ENCODE measurements at places on chromosomes 11 and 22. TPM values are rescaled to one million over a fixed set of nuclear protein-coding genes. Genes with fewer than 3 reads are reported as not detected.
A peak's percentile ranks its signal among the peaks of the same experiment; 100 is the strongest.

GRCh38 chr11:96185220-96185768 lies 157.7 kb downstream of the MAML2 start:
- H3K27ac ChIP-seq, result no peak overlapping the region
- no peaks in the 10 kb centered on the region for H3K27me3 ChIP-seq
- no peak for DNase-seq
- H3K4me3 ChIP-seq, result no peak overlapping the region
- H3K4me1 ChIP-seq, result peaks cover 20% of the 10 kb centered on the region

GRCh38 chr11:29159552-29160465 lies 857.0 kb downstream of the KCNA4 start:
- H3K4me1 ChIP-seq, result no peaks in the 10 kb centered on the region
- no peaks in the 10 kb centered on the region for H3K27me3 ChIP-seq
- no peaks in the 10 kb centered on the region for H3K36me3 ChIP-seq
- no peak for DNase-seq
- no peak overlapping the region for H3K27ac ChIP-seq

- H3K27ac ChIP-seq, result peak overlapping the region; percentile 88
- peaks cover 22% of the 10 kb centered on the region for H3K36me3 ChIP-seq
- no peaks in the 10 kb centered on the region for H3K27me3 ChIP-seq
- no peak for DNase-seq
- peaks cover 5% of the 10 kb centered on the region for H3K4me1 ChIP-seq
Measured at GRCh38 chr11:66637557-66638176, 836 bp upstream of the RBM4 start.

GRCh38 chr11:2539371-2540222 lies 94.8 kb downstream of the KCNQ1 start:
- no peaks in the 10 kb centered on the region for H3K4me1 ChIP-seq
- H3K36me3 ChIP-seq, result no peaks in the 10 kb centered on the region
- DNase-seq, result no peak
- H3K27me3 ChIP-seq, result no peaks in the 10 kb centered on the region

- no peaks in the 10 kb centered on the region for H3K4me1 ChIP-seq
- no peaks in the 10 kb centered on the region for H3K27me3 ChIP-seq
- no peak overlapping the region for H3K27ac ChIP-seq
Measured at GRCh38 chr11:7292922-7293321, 41.2 kb downstream of the SYT9 start.

DNA sequence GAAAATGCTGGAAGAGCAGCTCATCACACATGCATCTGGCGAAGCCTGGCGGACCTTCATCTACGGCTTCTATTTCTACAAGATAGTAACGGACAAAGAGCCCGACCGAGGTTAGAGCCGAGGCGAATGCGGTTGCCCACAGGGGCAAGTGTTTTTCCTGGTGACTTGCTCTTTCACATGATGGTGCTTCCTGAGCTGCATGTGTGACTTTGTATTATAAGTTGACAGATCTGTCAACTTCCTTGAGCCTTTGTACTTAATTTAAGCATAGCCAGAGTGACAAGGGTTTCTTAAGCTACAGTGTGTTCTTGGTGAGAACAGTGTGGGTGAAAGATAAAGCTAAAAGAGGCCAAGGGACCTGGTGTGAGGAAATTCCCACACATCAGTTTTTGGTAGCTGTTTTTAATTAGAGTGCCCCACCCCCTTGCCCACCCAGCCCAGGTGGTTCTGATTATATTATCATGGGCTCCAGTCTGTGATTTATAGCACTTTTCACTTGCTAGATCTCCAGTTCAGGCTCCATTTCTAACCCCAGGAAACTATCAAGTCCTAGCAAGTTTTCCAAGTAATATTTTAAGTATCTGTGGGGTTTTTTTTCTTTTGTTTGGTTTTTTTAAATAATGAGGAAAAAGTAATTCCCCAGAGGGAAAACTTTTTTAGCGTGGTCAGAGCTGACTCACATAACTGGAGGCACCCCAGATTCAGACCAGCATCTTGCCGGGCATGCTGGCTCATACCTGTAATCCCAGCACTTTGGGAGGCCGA lies 68.0 kb upstream of the YWHAH start:
- H3K27me3 ChIP-seq, result no peaks in the 10 kb centered on the region
- no peak overlapping the region for H3K27ac ChIP-seq
- no peaks in the 10 kb centered on the region for H3K4me1 ChIP-seq
- peaks cover 24% of the 10 kb centered on the region for H3K36me3 ChIP-seq

- no peak overlapping the region for H3K27ac ChIP-seq
- DNase-seq, result no peak
- no peaks in the 10 kb centered on the region for H3K4me1 ChIP-seq
- H3K27me3 ChIP-seq, result no peaks in the 10 kb centered on the region
- no peak overlapping the region for H3K4me3 ChIP-seq
- no peaks in the 10 kb centered on the region for H3K36me3 ChIP-seq
Measured at GRCh38 chr22:20249797-20250354, 18.2 kb downstream of the RTN4R start.

- H3K27ac ChIP-seq, result no peak overlapping the region
- no peaks in the 10 kb centered on the region for H3K27me3 ChIP-seq
- H3K4me1 ChIP-seq, result no peaks in the 10 kb centered on the region
- no peaks in the 10 kb centered on the region for H3K36me3 ChIP-seq
Measured at GRCh38 chr22:48822278-48823233, 1005.1 kb downstream of the BRD1 start.

DNA sequence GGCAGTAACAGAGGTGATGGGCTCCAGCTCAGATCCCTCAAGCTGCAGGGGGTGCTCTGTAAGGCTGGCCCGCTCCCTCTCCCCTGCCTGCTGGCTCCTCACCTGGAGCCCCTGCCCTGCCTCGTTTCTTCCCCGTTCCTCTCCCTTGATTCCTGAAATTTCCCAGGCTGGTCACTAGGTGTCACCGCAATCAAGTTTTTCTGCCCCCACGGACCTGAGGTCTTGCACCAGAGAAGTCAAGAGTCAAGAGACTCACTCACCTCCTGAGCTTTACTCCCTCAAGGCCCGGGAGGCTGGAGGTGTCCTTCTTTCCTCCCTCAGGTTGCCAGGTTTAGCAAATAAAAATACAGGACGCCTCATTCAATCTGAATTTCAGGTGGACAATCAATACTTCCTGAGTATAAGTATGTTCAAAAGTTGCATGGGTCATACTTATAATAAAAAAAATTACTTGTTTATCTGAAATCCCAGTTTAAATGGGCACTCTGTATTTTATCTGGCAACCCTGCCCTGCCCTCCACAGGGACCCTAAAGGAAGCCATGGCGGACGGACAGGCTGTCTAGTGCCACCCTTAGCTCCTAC lies 69.2 kb downstream of the SCUBE1 start:
- peak; percentile 64 for DNase-seq
- no peak overlapping the region for H3K4me3 ChIP-seq
- H3K27ac ChIP-seq, result no peak overlapping the region
- H3K27me3 ChIP-seq, result no peaks in the 10 kb centered on the region
- H3K36me3 ChIP-seq, result no peaks in the 10 kb centered on the region

DNA sequence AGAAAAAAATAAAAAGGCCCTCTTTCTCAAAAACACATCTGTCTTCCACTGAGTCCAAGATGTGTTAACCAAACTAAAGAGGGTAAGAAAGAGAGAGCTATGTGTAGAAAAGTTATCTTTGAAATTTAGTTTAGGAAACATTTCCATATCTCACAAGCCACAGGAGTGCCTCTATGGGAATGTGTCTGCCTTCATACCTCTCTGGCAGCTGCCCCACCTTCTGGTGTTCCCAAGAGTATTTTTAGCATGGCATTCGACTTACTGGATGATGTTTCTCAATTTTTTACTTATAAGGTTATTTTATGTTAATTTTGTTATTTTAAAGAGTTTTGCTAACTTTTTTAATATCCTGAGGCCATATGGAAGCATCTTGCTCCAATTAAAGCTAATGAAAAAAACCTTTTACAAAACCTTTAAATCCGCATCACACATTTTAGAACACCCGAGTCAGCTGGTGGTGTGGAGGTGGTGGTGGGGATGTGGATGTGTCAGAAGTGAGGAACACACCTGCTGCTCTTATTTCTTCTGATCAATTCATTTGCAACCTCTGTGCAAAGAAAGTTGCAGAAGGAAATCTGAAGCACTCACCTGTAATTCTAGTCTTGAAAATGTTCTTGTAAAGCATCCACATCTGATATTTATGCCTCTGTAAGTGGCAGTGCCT lies 112.2 kb downstream of the NCAM1 start:
- no peak overlapping the region for H3K27ac ChIP-seq
- DNase-seq, result no peak
- H3K27me3 ChIP-seq, result no peaks in the 10 kb centered on the region
- no peak overlapping the region for H3K4me3 ChIP-seq
- no peaks in the 10 kb centered on the region for H3K36me3 ChIP-seq

GRCh38 chr11:7245341-7245740 lies 6.4 kb upstream of the SYT9 start:
- H3K27ac ChIP-seq, result no peak overlapping the region
- no peak for DNase-seq
- no peak overlapping the region for H3K4me3 ChIP-seq
- no peaks in the 10 kb centered on the region for H3K27me3 ChIP-seq

GRCh38 chr11:27229511-27230191 lies 133.4 kb downstream of the CCDC34 start:
- H3K27ac ChIP-seq, result no peak overlapping the region
- H3K4me1 ChIP-seq, result no peaks in the 10 kb centered on the region
- DNase-seq, result no peak

DNA sequence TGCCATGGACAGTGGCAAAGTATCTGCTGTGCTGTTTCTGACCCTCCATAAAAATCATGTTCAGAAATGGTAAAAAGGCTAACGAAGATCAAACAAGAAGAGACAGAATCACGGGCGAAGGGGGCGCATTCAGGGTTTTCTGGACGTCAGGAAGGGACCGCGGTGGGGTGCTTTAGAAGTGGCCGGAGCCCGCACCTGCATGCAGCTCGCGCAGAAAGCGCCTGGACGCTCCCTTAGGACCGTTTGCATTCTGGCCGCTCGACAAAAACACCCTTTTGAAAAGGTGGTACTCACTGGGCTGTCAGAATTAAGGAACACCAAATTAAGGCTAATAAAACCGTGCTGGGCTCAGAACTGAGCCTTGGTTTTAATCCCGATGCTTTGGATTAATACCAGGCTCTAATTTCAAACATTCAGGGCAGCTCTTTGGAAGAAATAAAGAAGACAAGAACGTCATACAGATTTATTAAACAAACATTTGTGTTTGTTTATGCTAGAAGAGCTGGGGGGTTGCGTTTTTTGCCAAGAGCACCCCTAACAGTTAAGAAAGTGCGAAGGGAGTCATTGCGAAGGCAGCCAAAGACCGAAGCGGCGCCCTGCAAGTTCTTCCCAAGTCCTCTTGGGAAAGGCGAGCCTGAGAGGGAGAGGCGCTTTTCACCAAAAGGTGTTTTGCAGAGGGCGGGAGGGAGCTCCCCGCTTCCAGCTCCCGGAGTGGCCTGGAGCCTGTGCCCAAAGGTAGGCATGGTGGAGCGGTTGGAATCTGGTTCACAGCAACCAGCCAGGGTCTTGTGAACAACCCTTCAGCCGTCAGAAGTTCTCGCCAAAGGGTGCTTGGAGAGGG lies 47.7 kb upstream of the DBX1 start:
- no peak overlapping the region for H3K4me3 ChIP-seq
- H3K27me3 ChIP-seq, result no peaks in the 10 kb centered on the region
- H3K27ac ChIP-seq, result no peak overlapping the region
- H3K4me1 ChIP-seq, result no peaks in the 10 kb centered on the region
- no peaks in the 10 kb centered on the region for H3K36me3 ChIP-seq
- DNase-seq, result no peak

DNA sequence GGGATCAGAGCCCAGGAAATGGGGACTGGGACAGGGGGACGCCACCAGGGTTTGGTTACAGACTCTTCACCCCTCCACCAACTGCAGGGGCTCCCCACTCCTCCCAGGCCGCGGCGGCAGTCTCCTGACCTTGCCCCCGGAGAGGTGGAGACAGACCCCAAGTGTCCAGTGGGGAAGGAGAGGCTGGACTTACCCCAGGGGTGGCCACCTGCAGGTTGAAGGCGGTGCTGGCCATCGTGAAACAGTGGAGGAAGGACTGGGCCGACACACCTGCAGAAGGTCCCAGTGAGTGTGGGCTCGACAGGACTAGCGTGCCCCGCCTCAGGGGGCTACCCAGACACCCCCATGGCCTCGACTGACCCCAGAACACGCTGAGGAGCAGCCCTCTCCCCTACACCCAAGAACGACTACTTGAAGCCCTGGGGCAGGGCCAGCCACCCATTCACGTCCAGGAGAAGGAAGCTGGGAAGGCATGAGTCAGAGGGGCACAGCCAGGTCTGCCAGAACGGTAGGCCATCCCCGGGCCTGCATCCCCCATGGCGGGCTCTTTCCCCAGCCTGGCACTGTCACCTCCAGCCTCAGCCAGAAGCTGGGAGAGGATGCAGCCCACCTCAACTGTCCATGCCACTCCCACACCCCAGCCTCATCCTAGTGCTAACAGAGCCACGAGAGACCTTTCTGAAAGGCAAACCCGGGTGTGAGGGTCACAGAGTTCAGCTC lies 2.3 kb downstream of the GATD1 start:
- no peak overlapping the region for H3K4me3 ChIP-seq
- H3K27me3 ChIP-seq, result no peaks in the 10 kb centered on the region
- H3K36me3 ChIP-seq, result peaks cover 23% of the 10 kb centered on the region
- H3K27ac ChIP-seq, result no peak overlapping the region

DNA sequence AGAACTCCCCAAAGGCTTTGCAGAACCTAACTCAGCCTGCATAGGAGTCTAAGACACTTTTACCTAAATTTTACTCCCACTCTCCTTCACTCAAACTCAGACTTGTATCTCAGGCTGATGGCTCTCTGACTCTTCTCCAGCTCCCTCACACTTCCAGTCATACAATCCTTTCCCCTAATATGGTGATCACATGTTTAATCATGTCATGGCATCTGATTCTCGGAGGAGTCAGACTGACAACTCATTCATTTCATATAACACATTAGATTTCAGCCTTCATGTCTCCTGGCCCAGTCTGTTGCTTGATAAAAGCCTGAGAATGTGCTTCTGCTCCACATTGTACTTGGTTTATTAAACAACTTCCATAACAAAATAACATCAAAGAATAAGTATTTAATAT lies 1503.9 kb upstream of the TENM4 start:
- no peaks in the 10 kb centered on the region for H3K4me1 ChIP-seq
- no peak overlapping the region for H3K4me3 ChIP-seq
- no peak overlapping the region for H3K27ac ChIP-seq
- no peaks in the 10 kb centered on the region for H3K27me3 ChIP-seq
- DNase-seq, result no peak

DNA sequence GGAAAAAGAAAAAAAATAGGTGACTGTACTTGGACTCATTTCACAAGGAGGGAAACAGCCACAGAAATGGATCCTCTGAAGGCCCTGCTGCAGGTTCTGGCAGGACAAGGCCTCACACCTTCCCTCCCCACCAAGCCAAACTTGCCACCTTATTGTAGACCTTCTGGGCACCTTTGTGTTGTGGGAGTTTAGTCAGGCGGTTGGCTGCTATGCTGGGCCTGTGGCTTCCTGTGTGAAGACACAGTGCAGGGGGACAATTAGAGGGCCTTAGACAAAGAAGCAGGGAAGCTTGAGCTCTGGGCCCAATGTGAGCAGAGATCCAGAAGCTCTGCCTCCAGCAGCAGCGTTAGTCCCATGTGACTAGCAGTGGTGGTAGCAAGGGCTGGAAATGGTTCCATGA lies 4.2 kb downstream of the RAB1B start:
- DNase-seq, result no peak
- no peak overlapping the region for H3K27ac ChIP-seq
- peaks cover 49% of the 10 kb centered on the region for H3K36me3 ChIP-seq
- H3K4me1 ChIP-seq, result peaks cover 27% of the 10 kb centered on the region

The BLID gene
- total RNA-seq, result 1.2 TPM

The RASL10A gene
- 1.8 TPM for total RNA-seq

The VSIG10L2 gene
- not detected for total RNA-seq

The FAM83F gene
- 4.4 TPM for total RNA-seq

The NTM gene
- 44.7 TPM for total RNA-seq

The TNNT3 gene
- 16.4 TPM for total RNA-seq

The CCDC116 gene
- not detected for total RNA-seq

The GAL3ST1 gene
- total RNA-seq, result 0.33 TPM

The C11orf87 gene
- not detected for total RNA-seq

The IFITM1 gene
- 82.3 TPM for total RNA-seq

The PATE1 gene
- total RNA-seq, result not detected
